ENCODE measurements at places on chromosomes 11 and 22.

- peak overlapping the region; percentile 99 for H3K27ac ChIP-seq
- H3K36me3 ChIP-seq: no peaks in the 10 kb centered on the region
- peaks cover 45% of the 10 kb centered on the region for H3K4me1 ChIP-seq
- no peak for DNase-seq
- H3K4me3 ChIP-seq: no peak overlapping the region
Observed at GRCh38 chr11:2464451-2465165, 19.8 kb downstream of the KCNQ1 start.

- no peak overlapping the region for H3K27ac ChIP-seq
- no peak for DNase-seq
- H3K4me1 ChIP-seq: peaks cover 4% of the 10 kb centered on the region
Observed at GRCh38 chr11:5553343-5553742, 5.0 kb upstream of the OR52H1 start.

- no peaks in the 10 kb centered on the region for H3K36me3 ChIP-seq
- no peak overlapping the region for H3K27ac ChIP-seq
- H3K4me3 ChIP-seq: no peak overlapping the region
- H3K4me1 ChIP-seq: no peaks in the 10 kb centered on the region
- no peaks in the 10 kb centered on the region for H3K27me3 ChIP-seq
Observed at GRCh38 chr11:48180627-48181026, 36.0 kb upstream of the OR4B1 start.

GRCh38 chr11:12274558-12275197 is 102.7 kb upstream of the PARVA start:
- no peak overlapping the region for H3K27ac ChIP-seq
- H3K4me1 ChIP-seq: peaks cover 11% of the 10 kb centered on the region
- no peaks in the 10 kb centered on the region for H3K27me3 ChIP-seq
- no peaks in the 10 kb centered on the region for H3K36me3 ChIP-seq
- no peak overlapping the region for H3K4me3 ChIP-seq

DNA sequence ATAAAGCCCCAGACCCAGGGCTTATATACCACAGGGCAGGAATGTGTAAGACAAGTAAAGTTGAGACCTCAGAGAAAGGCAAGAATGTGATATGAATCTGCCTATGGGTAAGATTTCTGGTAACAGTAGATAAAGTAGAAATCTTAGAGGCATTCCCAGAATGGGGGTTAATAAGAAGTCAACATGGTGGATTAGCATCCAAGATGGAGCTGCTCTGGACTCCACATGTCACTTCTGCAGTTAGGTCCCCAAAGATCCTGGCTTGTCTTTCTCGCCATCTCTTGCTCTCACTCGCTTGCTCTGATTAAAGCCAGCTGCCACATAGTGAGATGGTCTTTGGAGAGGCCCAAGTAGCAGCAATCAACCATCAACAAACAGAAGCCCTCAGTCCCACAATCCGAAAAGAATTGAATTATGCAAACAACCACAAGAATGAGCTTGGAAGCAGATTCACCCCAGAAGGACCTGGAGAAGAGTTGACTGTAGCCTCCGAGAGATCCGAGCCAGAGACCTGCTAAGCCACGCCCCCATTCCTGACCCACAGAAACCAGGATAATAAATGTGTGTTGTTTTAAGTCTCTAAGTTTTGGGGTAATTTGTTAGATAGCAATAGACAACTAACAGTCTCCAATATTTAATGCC is 5.4 kb upstream of the C11orf86 start:
- H3K4me1 ChIP-seq: peaks cover 12% of the 10 kb centered on the region
- no peaks in the 10 kb centered on the region for H3K27me3 ChIP-seq
- no peaks in the 10 kb centered on the region for H3K36me3 ChIP-seq
- no peak overlapping the region for H3K27ac ChIP-seq
- no peak overlapping the region for H3K4me3 ChIP-seq
- DNase-seq: no peak

- DNase-seq: no peak
- no peaks in the 10 kb centered on the region for H3K27me3 ChIP-seq
- peaks cover 23% of the 10 kb centered on the region for H3K4me1 ChIP-seq
- no peaks in the 10 kb centered on the region for H3K36me3 ChIP-seq
- no peak overlapping the region for H3K27ac ChIP-seq
- H3K4me3 ChIP-seq: no peak overlapping the region
Observed at GRCh38 chr22:36398601-36399471, 11.1 kb upstream of the MYH9 start.

- H3K27me3 ChIP-seq: no peaks in the 10 kb centered on the region
- H3K4me3 ChIP-seq: no peak overlapping the region
- H3K36me3 ChIP-seq: no peaks in the 10 kb centered on the region
- H3K4me1 ChIP-seq: no peaks in the 10 kb centered on the region
- no peak for DNase-seq
Observed at GRCh38 chr11:22802861-22803260, 26.7 kb downstream of the SVIP start.

DNA sequence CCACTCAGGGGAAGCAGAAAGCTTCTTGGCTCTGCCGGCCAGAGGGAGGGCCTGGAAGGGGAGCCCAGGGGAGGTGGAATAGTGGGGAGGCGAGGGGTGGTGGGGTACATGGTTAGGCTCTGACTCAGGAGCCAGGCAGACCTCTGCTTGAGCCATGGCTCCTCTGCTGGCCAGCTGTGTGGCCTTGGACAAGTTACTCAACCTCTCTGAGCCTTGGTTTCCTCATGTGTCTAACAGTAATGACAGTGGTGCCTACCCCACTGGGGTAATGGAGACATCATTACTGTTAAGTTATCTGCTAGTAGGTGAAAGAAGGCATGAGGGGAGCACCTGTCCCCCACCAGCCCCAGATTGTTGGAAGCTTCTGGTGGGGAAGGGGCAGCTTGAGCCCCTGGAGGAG is 12.2 kb upstream of the PDGFB start:
- H3K4me3 ChIP-seq: no peak overlapping the region
- H3K4me1 ChIP-seq: peaks cover 41% of the 10 kb centered on the region
- no peaks in the 10 kb centered on the region for H3K36me3 ChIP-seq
- no peak overlapping the region for H3K27ac ChIP-seq

- H3K36me3 ChIP-seq: no peaks in the 10 kb centered on the region
- H3K27ac ChIP-seq: no peak overlapping the region
- no peaks in the 10 kb centered on the region for H3K27me3 ChIP-seq
- no peak for DNase-seq
Observed at GRCh38 chr11:95461348-95461747, 230.3 kb upstream of the SESN3 start.

DNA sequence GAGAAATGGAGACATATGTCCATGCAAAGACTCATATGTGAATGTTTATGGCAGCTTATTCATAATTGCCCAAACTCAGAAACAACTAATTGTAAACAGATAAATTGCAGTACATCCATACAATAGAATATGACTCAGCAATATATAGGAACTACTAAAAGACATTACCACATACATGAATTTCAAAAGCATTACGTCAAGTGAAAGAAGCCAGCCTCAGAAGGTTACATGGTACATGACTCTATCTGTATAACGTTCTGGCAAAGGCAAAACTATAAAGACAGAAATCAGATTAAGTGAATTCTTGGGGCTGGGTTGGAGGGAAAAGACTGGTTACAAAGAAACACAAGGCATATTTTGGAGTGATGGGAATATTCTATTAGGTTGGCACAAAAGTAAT is 7.2 kb downstream of the KCTD21 start:
- no peak for DNase-seq
- H3K4me1 ChIP-seq: peaks cover 26% of the 10 kb centered on the region
- H3K4me3 ChIP-seq: no peak overlapping the region
- H3K36me3 ChIP-seq: no peaks in the 10 kb centered on the region
- no peak overlapping the region for H3K27ac ChIP-seq
- no peaks in the 10 kb centered on the region for H3K27me3 ChIP-seq

GRCh38 chr11:64084146-64084950 is 48.6 kb downstream of the FLRT1 start:
- no peak overlapping the region for H3K27ac ChIP-seq
- DNase-seq: no peak
- H3K4me3 ChIP-seq: no peak overlapping the region
- H3K27me3 ChIP-seq: no peaks in the 10 kb centered on the region
- peaks cover 32% of the 10 kb centered on the region for H3K4me1 ChIP-seq

- no peaks in the 10 kb centered on the region for H3K36me3 ChIP-seq
- H3K27me3 ChIP-seq: no peaks in the 10 kb centered on the region
- H3K4me1 ChIP-seq: no peaks in the 10 kb centered on the region
- DNase-seq: no peak
- H3K4me3 ChIP-seq: no peak overlapping the region
Observed at GRCh38 chr11:77181799-77182541, 53.9 kb downstream of the MYO7A start.

- no peak overlapping the region for H3K27ac ChIP-seq
- no peaks in the 10 kb centered on the region for H3K36me3 ChIP-seq
- DNase-seq: no peak
- H3K27me3 ChIP-seq: no peaks in the 10 kb centered on the region
- no peaks in the 10 kb centered on the region for H3K4me1 ChIP-seq
Observed at GRCh38 chr11:90251599-90251998, 28.8 kb upstream of the CHORDC1 start.

DNA sequence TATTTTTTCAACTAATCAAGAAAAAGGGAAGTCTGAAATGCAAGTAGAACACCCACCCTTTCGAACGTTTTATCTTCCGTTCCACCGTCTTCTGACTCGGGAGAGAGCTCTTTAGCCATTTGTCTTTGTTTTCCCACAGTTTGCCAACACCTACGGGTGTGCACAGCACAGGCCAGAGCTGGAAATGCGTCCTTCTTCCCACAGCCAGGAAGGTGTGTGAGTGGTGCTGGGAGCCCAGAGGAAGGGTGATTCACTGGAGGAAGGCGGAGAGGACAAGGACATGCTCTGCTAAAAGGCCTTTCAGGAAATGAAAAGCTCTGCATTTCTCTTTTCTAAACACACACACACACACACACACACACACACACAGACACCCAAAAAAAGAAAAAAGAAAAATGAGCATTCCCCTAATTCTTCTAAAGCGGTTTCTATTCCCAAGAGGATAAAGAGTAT is 18.5 kb downstream of the ENDOD1 start:
- H3K36me3 ChIP-seq: no peaks in the 10 kb centered on the region
- H3K27ac ChIP-seq: peak overlapping the region; percentile 76
- no peak overlapping the region for H3K4me3 ChIP-seq
- no peaks in the 10 kb centered on the region for H3K27me3 ChIP-seq
- peaks cover 10% of the 10 kb centered on the region for H3K4me1 ChIP-seq

GRCh38 chr11:111759376-111759775 is 6.8 kb downstream of the PPP2R1B start:
- H3K27me3 ChIP-seq: no peaks in the 10 kb centered on the region
- peaks cover 4% of the 10 kb centered on the region for H3K4me1 ChIP-seq
- H3K36me3 ChIP-seq: peaks cover 41% of the 10 kb centered on the region
- H3K4me3 ChIP-seq: no peak overlapping the region
- no peak for DNase-seq

GRCh38 chr11:82631722-82632630 is 101.7 kb downstream of the FAM181B start:
- DNase-seq: no peak
- H3K4me1 ChIP-seq: no peaks in the 10 kb centered on the region
- no peak overlapping the region for H3K4me3 ChIP-seq
- no peaks in the 10 kb centered on the region for H3K27me3 ChIP-seq
- H3K27ac ChIP-seq: no peak overlapping the region

DNA sequence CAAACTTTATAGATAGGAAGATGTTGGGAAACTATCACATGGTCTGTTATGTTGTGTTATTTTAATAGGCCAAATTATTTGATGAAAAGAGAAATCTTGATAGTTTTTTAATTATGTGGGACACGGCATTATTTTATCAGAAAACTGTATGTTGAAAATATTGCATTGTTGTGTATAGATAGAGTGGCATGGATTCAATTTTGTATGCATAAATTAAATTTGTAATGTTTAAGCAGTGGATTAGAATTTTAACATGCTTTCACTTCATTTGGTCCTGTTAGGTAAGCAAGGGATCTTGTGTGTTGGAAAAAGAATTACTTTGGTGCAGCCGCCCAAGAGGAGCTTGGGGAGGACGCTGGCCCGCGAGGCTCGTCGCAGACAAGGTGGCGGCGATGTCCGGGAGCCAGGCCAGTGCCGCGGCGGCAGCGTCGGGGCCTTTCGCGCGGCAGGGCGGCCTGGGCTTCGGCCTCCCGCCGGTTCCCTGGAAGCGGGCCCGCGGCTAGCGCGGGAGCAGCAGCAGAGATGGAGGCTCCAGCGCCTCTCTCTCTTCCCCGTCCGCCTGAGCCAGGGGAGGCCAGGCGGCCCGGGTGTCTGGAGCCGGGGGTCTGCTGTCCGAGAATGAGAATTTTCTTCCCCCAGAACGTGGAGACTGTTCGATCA is 82.7 kb downstream of the GGT1 start:
- H3K27me3 ChIP-seq: no peaks in the 10 kb centered on the region
- no peaks in the 10 kb centered on the region for H3K36me3 ChIP-seq
- DNase-seq: peak; percentile 26
- no peaks in the 10 kb centered on the region for H3K4me1 ChIP-seq

DNA sequence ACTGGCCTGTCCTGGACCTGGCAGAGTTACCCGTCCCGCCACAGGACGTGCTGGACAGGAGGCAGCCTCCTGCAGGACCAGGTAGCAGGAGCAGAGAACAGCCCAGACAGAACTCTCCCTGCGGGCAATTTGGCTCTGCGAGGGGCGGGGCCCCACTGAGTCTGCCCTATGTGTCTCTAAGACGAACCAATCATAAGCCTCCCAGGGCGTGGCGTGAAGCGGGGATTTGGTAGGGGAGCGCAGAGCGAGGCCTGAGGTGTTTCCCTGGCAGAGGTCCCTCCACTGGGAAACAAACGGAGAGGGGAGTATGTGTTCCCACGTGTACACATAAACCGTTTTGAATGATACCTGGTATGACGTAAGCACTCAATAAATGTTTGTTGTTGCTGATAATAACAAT is 7.4 kb downstream of the CD82 start:
- H3K4me3 ChIP-seq: no peak overlapping the region
- DNase-seq: no peak
- no peak overlapping the region for H3K27ac ChIP-seq
- H3K36me3 ChIP-seq: no peaks in the 10 kb centered on the region
- no peaks in the 10 kb centered on the region for H3K27me3 ChIP-seq

DNA sequence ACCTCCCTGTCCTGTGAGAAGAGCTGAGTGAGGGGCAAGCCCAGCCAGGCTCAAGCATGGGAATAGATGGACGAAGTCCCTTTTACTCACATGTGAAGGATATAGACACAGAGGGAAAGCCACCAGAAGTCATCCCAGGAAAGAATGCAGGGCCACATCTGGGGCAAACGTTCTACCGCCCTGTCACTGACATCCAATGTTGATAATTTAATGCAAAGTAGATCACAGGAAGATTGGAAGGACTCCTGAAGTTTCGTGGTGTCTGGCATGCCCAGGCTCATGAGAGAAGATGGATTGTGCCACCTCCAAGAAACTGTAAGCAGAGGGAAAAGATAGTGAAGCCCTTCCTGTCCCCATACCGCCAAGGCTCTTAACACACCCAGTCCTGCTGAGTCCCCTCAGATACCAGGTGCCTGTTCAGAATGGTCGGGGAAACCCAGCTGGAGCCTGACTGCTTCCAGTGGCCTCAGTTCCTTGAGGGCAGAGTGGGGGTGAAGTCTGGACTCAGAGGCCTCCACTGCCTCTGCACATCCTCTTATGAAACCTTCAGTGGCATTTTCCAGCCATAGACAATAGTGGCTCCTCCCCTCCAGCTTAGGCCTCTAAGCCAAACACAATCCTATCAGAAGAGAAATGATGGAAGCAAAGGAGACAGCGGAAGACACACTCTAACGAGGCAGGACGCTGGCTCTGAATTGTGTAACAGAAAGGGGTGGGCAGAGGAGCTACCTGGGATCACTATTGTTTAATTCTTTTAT is 7.5 kb upstream of the STK33 start:
- H3K4me1 ChIP-seq: peaks cover 7% of the 10 kb centered on the region
- H3K27ac ChIP-seq: no peak overlapping the region
- DNase-seq: no peak
- H3K36me3 ChIP-seq: no peaks in the 10 kb centered on the region

GRCh38 chr11:13899603-13900002 is 62.9 kb upstream of the SPON1 start:
- H3K27me3 ChIP-seq: no peaks in the 10 kb centered on the region
- DNase-seq: no peak
- H3K4me3 ChIP-seq: no peak overlapping the region
- H3K27ac ChIP-seq: no peak overlapping the region
- no peaks in the 10 kb centered on the region for H3K4me1 ChIP-seq
